ENCODE measurements at places on chromosomes 11 and 22.

DNA sequence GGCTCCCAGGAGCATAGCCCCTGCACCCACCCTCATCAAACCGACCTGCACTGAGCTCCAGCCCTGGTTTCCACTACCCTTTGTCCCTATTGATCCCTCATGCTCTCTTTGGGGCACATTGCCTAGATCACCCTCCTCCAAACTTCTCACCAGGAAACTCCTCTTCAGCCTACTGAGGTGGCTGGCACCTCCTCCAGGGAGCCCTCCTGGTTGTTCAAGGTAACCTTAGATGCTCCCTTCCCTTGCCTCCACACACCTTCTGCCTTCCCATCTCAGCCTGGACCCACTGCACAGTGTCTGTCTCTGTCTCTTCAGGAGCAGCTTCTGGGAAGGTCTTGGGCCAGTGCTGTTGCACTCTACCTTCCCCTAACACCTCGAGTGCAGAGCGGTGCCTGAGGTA is 15.8 kb upstream of the WNT7B start:
- no peak for DNase-seq

DNA sequence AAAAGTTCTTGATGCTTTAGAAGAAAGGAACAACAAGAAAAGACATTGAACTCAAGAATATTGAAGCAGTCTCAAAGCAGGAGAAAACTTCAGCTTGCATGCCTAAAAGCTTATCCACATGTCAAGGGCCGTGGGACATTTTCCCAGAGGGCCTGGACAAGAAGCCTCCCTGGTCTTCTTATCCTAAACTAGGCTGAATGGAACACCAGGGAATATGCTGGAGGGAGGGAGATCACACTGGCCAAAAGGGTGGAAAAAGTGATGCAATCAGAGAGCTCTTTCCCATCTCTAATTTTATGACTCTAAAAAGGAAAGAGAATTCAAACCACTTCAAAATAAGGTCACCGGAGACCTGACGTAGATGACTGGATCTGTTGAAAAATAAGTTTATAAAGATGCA is 107.2 kb downstream of the MPPED2 start:
- no peak for DNase-seq

GRCh38 chr11:34909955-34910354 is 6.2 kb downstream of the APIP start:
- no peak for DNase-seq

GRCh38 chr11:20035701-20036601 is 124.3 kb downstream of the DBX1 start:
- DNase-seq: no peak

DNA sequence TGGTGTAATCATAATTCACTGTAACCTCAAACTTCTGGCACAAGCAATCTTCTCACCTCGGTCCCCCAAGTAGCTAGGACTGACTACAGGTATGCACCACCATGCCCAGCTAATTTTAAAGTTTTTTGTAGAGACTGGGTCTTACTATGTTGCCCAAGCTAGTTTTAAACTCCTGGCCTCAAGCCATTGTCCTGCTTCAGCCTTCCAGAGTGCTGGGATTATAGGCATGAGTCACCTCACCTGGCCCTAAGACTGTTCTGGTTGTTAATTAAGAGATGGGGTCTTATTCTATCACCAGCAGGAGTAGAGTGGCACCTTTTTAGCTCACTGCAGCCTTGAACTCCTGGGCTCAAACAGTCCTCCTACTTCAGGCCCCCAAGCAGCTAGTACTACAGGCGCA is 52.0 kb upstream of the DEPDC7 start:
- DNase-seq: no peak

DNA sequence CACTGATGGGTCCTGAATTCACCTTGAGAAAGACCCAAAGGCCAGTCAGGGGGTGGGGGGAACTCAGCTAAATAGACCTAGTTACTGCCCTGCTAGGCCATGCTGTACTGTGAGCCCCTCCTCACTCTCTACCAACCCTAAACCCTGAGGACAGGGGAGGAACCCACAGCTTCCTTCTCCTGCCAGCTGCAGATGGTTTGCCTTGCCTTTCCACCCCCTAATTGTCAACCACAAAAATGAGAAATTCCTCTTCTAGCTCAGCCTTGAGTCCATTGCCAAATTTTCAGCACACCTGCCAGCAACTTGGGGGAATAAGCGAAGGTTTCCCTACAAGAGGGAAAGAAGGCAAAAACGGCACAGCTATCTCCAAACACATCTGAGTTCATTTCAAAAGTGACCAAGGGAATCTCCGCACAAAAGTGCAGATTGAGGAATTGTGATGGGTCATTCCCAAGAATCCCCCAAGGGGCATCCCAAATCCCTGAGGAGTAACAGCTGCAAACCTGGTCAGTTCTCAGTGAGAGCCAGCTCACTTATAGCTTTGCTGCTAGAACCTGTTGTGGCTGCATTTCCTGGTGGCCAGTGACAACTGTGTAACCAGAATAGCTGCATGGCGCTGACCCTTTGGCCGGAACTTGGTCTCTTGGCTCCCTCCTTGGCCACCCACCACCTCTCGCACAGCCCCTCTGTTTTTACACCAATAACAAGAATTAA is 2.4 kb upstream of the TTC36 start:
- no peak for DNase-seq

GRCh38 chr11:108224366-108224765 is 1.5 kb downstream of the ATM start:
- DNase-seq: no peak

DNA sequence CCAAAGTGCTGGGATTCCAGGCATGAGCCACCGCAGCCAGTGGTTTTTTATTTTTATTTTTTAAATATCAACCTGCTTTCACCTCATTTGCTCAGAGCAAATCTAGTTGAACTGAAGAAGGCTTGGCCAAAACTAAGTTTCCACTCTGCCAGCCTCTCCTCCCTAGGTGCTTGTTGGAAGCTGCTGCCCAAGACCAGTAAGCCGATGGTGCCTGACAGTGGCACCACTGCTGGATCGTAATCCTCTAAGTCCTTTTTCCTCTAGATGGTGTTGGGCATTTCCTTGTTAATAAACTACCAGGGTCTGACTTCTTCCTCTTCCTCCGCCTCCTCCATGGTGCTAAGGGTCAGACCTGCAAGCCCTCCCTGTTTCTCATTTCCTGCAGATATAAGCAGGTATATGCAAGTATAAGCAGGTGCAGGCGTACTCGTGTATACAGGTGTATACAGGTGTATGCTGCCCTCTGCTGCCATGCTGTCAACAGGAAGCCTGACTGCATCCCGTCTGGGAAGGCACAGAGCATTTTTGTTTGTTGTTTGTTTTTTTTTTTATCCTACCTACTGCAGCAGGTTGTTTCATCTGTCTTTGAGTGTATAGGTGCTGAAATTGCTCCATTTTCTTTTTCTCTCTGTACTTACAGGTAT is 1.6 kb downstream of the NADSYN1 start:
- no peak for DNase-seq

DNA sequence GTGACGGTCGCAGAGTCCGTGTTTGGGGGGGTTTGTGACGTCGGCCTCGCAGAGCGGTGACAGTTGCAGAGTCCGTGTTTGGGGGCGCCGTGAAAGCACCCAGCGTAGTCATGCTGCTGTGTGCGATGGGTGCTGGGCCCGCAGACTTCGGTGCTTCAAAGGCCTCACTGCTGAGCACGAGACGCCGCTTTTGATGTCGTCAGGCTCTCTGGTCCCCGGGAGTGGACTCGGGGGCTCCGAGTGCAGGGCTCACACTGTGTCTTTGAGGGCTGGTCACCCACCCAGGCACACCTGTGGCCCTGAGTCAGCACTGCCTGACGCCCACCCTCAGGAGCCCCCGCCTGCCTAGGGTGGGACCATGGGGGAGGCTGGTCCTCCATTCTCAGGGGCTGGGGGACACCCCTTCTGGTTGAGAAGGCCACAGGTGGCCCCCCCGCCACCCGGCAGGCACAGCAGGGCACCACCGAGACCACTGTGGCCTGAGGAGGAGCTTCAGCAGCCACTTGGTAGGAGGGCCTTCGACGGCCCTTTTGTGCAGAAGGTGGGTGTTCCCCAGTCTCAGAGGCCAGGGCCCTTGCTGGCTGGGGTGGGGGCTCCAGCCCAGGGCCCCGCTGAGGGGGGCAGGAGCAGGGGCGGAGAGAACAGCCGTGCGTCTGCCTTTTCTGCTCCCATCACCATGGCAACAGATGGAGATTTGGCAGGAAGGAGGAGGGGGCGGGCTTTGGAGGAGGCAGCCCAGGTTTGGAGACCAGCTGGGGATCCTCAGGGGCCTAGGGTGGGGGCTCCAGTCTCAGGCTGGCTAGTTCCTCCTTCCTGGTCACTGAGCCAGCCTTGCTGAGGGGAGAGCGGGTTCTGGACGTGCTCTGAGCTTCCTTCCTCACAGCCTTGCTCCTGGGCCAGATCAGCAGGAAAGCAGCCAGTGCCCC is 20.9 kb downstream of the BRSK2 start:
- DNase-seq: no peak

DNA sequence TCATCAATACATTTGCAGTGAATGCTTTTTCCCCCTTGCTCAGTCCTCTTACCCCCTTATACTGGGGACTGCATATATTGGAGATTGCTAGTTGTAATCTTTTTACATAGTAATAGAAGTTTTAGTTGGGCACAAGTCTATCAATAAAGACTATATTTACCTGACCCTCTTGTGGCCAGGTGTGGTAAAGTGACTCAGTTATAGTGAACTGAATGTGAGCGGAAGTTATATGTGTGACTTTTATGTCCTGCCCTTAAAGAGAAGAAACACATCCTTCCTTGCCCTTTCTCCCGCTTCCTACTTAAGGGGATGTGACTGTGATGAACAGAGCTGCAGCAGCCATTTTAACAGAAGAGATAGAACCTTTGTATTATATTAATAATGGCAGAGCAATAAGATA is 362.0 kb downstream of the METTL15 start:
- DNase-seq: no peak

DNA sequence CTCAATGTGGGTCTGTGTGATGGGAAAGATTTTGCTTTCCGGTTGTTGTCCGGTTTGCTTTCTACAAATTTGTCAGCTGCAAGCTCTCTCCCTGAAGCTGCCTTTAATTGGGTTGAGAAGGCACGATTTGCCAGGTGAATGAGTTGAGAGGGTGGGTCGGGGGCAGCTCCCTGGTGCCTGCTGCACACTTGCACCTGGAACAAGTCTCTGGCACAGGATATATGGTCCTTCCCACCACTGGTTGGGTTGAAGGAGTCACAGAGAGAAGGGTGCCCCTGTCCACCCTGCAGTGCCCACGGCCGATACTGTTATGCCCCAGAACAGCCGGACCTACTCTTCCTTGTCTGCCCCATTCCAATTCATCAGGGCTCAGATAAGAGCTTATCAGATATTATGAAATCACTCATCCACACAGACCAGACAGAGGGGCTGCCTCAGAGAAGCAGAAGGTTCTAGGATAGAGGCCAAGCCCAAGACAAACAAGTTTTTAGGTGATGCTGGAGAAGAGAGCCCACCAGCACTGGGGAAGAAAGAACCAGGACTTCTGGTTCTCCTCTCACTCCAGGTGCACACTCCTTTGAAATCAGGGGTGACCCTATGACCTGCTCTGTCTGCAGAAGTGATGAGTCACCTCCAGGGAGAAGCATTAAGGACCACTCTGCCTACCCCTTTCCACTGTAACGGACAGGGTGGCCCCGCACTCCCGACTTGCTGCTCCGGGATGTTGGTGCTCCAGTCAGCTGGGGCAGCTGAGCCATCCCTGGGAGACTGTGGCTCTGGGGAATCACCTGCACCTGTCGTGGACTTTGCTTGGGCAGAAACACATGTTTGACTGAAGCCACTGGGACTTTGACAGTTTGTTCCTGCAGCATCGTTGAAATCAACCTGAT is 45.3 kb downstream of the RTL6 start:
- no peak for DNase-seq

- DNase-seq: no peak
Measured at GRCh38 chr11:48024635-48025071, 44.3 kb downstream of the PTPRJ start.

GRCh38 chr11:44167046-44167445 is 71.6 kb downstream of the EXT2 start:
- DNase-seq: no peak

- no peak for DNase-seq
Measured at GRCh38 chr11:116852261-116853031, 15.0 kb upstream of the APOA1 start.

DNA sequence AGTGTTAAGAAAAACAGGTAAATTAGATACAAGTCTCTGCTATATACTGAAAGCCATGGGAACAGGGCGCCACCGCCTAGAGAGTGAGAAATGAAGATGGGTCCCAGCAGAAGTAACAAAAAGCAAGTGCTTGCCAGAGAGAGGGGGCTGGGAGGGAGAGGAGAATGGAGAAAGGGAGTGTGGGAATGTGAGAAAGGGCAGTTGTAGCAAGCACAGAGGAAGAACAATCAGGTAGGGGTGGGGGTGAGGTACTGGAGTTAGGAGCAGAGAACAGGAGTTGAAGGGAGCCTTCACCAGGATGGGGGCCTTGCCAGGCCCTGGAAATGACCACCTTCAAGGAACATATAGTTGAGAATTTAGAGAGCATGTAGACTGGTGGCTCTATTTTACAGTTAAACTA is 66.8 kb downstream of the TCF20 start:
- DNase-seq: no peak

- DNase-seq: no peak
Measured at GRCh38 chr11:68050371-68050841, 11.6 kb downstream of the TCIRG1 start.

DNA sequence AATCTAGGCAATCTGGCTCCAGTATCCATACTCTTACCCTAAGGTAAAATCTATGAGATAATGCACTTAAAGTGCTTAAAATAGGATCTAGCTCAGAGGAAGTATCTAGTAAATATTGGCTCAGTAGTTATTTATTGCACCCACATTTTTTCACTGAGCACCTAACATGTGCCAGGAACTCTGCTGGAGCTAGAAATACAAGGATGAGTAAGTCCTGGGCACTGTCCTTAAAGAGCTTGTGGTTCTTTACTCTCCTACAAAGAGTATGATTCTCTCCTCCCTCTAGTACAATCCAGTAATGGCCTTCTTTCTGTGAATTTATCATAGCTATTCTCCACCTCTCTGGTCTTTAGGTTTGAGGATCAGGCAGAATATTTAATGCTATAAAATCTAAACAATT is 59.2 kb downstream of the DEUP1 start:
- DNase-seq: no peak

DNA sequence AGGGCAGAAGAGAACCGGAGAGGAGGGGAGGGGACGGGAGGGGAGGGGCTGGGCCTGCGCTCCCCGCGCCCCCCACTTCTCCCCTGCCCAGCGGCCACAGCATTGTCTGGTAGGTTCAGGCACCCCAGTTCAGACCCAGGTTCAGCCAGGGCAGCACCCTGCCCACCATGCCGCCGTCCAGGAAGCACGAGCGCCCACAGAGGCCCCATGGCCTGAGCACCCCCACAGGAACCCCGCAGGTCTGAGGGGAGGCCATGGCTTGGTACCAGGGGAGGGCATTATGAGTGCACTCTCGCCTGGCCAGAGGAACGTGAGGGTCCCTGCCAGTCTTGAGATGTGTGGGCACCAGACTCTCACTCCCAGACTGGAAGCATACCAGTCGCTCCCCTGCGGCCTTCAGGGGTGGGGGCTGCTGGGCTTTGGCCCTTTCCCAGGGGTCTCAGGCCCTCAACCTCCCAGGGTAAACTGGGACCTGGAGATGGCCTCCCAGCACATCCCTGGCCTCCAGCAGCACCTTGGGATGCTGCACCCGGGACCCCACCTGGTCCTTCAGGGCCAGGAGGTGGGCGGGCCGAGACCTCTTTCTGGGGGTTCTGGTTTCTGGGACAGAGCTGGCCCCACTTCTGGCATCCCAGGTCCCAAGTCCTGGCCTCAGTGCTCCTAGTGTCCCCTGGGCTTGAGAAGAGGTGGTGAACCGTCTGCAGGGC is 597 bp upstream of the PLXNB2 start:
- no peak for DNase-seq
